ENCODE measurements at places on chromosomes 3 and 15.

GRCh38 chr15:82699726-82700125 lies 9.9 kb downstream of the AP3B2 start:
- DNase-seq, result no peak

DNA sequence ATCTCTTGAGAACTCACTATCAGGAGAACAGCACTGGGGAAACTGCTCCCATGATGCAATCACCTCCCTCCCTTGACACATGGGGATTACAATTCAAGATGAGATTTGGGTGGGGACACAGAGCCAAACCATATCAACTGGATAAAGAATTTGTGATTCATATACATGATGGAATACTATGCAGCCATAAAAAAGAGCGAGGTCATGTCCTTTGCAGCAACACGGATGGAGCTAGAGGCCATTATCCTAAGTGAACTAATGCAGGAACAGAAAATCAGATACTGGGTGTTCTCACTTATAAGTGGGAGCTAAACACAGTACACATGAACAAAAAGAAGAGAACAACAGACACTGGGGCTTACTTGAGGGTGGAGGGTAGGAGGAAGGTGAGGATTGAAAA lies 17.0 kb downstream of the SPG11 start:
- DNase-seq, result no peak

GRCh38 chr15:63045465-63045840 lies 2.9 kb downstream of the TPM1 start:
- DNase-seq, result no peak

- DNase-seq, result no peak
Measured at GRCh38 chr3:36919439-36920160, 25.3 kb downstream of the TRANK1 start.

DNA sequence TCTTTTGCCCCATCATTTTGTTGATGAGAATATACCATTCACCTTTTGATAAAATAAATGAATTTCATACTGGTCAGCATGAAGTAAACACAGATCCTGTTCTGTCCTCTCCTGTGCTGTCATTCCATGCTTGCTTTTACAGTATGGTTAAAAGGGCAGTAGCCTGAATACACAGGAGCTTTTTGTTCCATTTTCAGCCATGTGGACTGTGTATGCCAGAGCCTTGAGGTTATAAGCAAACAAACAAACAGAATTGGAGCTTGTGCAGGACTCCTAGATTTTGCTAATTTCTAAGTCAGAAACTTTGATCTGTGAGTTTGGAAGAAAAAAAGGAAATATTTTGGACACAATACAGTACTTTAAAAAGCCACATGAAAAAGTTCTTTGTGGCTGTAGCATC lies 91.9 kb downstream of the LRRC28 start:
- no peak for DNase-seq

Data from NCI-H1105 treated with DMSO at 0.1 percent for 48 hours (cell line).